ENCODE measurements at places on chromosomes 6 and 20.

GRCh38 chr6:159977255-159977903 lies 8.5 kb downstream of the IGF2R start:
- no peak for DNase-seq

DNA sequence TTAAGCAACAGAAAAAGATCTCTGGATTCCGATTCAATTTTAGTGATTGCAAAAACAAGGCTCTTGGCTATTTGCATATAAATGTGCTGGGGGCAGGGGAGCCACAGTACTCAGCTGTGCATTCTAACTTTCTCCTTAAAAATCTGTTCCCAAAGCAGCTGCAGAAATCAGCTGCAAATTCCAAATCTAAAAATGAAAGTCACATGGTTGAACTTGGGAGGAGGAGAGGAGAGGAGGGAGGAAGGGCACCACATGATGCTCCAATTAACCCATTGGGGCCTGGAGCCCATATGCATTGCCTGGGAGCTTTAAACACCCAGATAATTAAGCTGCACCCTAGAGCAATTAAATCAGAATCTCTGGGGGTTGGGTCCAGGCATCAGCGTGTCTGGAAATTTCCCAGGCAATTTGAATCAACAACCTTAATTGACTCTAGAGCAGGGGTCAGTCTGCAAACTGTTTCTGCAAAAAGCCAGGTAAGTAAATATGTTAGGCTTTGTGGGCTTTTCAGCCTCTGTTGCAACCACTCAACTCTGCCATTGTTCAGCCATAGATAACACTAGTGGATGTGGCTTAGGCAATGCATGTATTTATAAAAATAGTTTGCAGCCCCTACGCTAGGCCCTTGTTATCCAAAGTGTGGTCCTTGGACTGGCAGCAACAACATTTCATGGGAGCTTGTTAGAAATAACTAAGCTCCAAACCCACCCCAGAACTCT lies 508.1 kb downstream of the KIF16B start:
- DNase-seq, result no peak

DNA sequence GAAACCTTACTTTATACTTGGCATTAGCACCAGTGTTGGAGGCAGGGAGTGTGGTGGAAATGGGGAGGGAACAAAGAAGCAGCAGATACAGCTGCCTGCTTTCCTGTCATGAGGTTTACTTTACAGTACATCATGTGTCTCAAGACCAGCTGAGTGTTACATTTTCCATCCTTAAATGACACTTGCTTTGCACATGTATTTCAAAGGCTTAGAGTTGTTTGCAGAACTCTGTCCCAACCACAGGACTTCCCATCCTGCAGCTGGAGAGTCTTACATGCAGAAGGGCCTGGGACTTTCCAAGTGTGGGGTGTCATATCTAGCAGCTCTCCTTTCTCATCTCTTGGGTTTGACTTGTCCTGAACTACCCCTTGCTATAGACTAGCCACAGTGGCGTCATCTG lies 395.9 kb downstream of the DHX35 start:
- DNase-seq, result no peak

DNA sequence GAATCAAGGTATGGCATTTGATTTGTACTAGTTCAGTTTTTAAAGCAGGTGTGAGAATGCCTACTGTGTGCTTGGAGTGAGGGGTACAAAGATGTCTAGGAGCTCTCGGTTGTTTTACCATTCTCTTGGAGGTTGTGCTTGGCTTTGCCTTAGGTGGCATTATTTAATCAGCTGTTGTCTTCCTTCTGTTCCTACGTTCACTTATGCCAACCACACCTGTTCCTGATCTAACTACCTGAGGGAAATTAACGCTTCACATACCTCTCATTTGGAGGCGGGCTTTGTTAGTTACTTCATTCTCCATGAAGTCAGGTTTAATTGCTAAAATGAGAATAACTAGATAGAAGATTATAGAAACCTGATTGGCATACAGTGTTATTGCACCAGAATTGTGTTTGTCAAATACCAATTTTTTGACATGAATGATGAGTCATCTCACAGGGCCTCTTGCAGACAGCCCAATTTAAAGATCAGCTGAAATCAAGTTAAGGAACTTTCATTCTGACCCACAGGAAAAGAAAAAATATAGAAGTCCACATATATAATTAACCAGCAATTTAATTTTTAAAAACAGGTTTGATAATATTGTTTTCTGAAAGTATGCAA lies 24.8 kb upstream of the PBOV1 start:
- no peak for DNase-seq

- DNase-seq, result no peak
These were observed 20.1 kb downstream of the APCDD1L start for GRCh38 chr20:58494923-58495622.

GRCh38 chr6:36893976-36894932 lies 8.5 kb downstream of the C6orf89 start:
- DNase-seq, result no peak

- no peak for DNase-seq
These were observed 1570.0 kb upstream of the DEFB115 start for GRCh38 chr20:29687438-29687837.

DNA sequence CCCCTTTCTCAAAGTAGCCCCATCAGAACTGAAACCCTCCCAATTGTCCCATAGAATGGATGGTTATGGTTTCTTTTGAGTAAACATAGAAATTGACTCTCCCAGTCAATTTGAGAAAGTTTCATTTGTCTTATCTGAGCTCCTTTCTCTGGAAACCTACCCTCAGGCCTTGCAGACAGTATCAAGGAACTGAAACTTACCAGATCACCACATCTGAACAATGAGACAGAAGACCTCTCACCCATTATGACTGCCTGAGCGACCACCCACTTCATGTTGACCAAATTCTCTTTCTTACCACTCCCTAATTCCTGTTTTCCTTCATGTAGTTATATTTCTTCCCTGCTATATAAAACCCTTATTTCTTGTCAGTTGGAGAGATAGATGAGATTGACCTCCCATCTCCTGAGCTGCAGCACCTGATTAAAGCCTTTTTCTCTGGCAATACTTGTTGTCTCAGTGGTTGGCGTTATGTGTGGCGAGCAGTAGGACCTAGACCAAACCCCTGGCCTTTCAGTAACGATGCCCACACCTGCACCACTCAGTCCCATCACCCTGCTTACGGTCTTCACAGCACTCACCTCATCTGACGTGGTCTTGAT lies 138.9 kb downstream of the ZNF217 start:
- no peak for DNase-seq
